ENCODE measurements at places on chromosomes 5 and 9.
A peak's percentile ranks its signal among the peaks of the same experiment; 100 is the strongest.

GRCh38 chr9:114718801-114719221, 36.8 kb upstream of the TEX48 start:
- no peak for DNase-seq

- DNase-seq: no peak
Observed at GRCh38 chr5:90557871-90558270, 726 bp upstream of the ADGRV1 start.

DNA sequence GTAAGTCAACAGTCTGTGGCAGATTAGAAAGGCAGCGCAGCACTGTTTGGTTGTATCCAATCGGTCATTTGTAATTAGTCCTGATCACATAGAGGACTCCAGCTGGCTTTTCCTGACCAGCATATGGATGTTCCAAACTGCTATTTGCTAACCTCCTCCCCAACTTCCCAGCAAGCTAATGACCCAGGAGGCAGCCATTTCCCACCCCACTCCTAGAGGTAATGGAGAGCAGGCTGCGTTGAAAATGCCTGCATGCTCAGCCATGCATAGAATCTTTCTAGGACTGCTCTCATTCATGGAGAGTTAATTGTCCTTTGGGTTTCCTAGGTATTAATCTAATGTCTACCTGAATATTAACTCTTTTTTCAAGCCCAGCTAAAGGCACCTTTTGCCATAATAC, 850.6 kb upstream of the WWC1 start:
- no peak for DNase-seq

DNA sequence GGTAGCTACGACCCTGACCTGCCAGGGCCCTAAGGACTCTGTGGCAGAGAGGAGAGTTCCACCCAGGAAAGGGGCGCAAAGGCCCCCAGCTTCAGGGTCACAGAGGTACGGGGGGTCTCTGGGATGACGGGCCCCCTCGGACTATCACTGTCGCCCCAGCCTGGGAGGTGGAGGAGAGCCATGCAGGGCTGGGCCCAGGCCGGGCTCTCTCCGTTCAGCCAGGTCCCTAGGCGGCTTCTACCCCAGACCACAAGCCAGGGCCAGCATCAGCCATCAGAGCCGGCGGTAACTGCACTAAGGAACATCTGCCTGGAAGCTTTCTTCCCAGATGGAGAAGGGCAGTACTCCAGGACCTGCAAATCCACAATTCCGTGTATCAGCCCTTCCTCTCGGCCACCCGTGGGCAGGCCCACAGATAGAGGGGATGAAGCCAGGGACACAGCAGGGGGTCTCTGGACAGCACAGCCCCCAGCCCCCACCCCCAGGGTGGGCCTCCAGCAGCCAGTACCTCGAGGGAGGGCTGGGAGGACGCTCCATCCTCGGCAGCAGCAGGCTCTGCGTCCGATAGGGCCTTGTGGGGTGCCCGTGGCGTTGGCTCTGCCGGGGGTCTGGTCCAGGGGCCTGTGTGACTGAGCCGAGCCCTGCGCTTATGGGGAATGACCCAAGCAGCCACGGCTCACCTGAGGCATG, 38.4 kb downstream of the NACC2 start:
- no peak for DNase-seq

GRCh38 chr9:126366366-126367011, 39.9 kb downstream of the MVB12B start:
- no peak for DNase-seq

DNA sequence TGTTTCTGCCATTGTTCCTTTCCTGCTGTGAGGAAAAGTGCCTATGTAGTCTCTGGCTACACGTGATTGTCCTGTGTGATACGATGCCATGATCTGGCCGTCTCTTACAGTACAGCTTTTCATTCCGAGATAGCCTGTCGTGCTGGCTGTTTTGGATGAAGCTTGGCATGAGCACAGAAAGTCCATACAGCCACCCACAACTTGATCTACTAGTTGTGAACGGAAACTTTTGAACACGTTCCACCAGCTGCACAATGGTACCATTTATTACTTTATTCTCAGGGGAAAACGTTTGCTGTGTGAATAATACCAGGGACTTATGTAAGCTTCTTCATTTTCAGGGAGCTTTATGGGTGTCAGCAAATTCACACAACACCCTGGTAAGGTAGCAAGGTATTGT, 217.6 kb upstream of the ANKRD55 start:
- DNase-seq: no peak

GRCh38 chr5:177405805-177406204, 3.6 kb downstream of the F12 start:
- no peak for DNase-seq

DNA sequence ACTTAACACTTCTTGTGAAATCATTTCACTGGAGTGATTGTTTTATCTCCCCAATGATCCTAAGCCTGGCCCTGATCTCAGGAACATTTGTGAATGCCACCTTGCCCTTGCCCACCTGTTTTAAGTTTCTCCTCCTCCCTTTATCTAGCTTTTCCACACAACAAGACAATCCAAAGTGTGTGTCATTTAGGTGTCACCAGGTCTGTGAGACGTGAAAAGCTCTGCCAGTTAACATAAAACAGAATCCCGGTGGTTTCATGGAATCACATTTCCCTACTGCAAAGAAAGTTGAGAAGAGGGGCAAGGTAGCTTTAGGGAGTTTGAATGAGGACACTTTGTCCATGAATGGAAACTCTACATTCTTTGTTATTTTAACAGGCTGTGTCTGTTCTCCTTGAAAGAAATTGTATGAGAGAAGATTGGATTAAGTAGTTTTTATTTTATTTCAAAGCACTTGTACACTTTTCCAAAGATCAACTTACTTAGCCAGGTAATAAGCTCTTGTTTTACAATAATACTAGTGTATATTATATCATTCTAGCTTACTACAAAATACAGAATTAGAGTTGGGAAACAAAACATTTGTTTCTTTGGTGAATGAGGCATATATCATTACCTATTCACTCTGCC, 239.0 kb downstream of the ISL1 start:
- DNase-seq: no peak

- no peak for DNase-seq
Observed at GRCh38 chr5:125142458-125142857, 396.0 kb upstream of the ZNF608 start.

DNA sequence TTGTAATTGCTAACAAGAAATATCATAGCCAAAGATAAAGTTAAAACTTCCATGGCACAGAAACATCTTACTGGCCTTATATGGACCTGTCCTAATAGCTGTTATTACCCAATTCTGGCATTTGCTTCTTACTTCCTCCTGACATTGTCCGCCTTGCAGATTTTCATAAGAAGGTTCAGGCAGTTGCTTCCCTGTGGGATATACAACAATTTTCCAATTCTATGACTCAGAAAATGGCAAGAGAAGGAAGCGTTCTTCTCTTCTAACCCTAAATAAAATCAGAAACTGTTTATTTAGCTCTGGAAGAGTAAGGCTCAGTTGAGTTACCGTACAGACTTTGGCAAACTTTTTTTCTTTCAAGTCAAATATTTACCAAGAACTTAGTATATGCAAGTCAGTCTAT, 1.7 kb downstream of the PRKAA1 start:
- DNase-seq: no peak

DNA sequence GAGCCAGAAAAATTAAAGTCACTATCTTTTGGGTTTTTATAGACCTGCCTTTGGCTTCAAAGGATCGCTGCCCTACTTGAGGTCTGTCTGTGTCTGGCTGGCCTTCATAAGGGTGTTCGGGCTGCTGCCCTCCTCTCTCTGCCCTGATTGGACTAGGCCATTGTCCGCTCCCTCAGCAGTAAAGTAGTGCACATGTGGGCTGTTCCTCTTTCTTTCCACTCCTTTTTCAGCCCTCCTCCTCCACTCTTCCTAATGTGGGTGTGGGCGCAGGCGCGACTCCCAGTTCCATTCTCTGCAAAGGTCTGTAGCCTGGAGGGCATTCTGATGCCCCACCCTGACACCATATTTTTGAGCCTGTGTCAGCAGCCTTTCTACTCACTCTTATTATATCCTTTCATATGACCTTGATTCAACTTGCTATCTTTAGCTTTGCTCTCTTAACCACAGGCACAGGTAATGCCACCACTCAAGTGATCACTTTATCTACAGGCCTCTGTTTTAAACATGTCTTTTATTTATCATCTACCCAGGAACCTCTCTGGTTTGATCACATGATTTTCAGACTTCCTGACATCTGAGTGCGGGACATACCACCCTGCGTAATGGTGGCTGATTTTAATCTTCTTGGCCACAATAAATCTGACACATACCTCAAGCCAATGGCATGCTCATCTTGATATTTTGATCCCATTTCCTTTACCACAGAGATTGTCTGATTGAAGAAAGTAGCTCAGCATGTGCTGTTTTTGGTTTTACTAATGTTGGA, 144.5 kb downstream of the AOPEP start:
- DNase-seq: peak; percentile 59

DNA sequence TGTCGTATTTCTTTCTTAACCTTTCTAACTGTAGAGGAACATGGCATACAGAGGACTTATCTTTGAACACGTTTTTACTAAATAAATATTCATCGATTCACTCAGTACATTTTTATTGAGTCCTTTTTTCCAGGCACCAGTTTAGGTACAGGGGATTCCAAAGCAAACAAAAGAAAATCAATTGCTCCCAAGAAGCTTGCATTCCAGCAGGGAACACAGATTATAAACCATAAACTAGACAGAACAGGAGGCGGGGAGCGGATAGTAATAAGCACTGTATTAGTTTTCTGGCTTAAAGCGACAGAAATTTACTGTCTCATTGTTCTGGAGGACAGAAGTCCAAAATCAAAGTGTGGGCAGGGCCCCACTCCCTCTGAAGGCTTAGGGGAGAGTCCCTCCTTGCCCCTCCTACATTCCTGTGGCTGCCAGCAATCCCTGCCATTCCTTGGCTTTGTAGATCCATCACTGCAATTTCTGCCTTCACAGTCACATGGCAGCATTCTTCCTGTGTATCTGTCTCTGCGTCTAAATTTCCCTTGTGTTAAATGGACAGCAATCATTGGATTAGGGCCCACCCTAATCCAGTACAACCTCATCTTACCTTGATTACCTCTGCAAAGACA, 115.5 kb downstream of the COL23A1 start:
- no peak for DNase-seq

- DNase-seq: no peak
Observed at GRCh38 chr9:4108754-4109465, 191.0 kb downstream of the GLIS3 start.

GRCh38 chr9:109704546-109704945, 75.5 kb upstream of the PALM2AKAP2 start:
- no peak for DNase-seq

DNA sequence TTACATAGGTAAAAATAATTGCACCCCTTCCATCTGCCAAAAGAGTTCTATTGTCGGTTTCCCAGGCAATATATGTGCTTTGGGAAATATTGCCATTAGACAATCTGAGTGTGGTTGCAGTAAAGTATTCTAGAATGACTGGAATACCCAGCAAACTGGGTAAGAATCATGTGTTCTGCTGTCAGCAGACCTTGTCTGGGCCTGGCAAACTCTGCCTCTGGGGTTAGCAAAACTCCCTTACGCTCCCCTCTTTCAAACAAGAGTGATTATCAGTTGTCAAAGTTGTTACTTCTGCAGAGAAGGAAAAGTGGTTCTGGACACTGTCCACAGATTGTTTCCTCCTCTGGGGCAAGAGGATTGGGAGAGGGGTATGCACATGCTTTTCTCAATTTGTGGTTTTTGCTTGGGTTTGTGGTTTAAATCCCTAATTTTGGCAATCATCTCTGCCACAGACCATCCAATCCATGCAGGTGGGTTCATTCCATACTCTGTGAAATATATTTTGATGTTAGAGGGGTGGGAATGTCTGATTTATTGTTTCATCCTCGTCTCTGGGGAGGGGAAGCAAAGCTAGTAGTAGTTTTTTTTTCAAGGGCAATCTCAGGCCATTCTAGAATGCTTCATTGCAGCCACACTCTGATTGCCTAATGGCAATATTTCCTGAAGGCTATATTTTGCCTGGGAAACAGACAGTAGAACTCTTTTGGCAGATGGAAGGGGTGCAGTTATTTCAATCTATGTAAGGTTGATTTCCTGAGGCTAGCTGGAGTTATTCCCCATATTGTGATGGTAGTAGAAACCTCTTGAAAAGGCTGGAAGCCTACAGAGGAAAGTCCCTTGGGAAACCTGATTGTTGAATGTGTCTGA, 24.0 kb upstream of the TNFSF15 start:
- no peak for DNase-seq

DNA sequence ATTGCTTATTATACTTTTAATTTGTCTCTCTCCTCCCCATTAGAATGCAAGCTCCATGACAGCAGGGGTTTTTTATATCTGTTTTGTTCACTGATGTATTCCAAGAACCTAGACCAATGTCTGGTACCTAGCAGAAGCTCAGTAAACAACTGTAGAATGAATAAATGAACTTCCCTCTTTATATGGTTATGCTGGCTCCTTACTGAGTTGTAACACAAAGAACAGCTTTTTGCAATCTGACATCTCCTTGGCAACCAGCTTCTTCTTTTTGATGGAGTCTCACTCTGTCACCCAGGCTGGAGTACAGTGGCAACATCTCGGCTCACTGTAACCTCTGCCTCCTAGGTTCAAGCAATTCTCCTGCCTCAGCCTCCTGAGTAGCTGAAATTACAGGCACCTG, 13.6 kb downstream of the TRMO start:
- DNase-seq: no peak

- no peak for DNase-seq
Observed at GRCh38 chr9:129494113-129494789, 126.7 kb downstream of the C9orf50 start.

DNA sequence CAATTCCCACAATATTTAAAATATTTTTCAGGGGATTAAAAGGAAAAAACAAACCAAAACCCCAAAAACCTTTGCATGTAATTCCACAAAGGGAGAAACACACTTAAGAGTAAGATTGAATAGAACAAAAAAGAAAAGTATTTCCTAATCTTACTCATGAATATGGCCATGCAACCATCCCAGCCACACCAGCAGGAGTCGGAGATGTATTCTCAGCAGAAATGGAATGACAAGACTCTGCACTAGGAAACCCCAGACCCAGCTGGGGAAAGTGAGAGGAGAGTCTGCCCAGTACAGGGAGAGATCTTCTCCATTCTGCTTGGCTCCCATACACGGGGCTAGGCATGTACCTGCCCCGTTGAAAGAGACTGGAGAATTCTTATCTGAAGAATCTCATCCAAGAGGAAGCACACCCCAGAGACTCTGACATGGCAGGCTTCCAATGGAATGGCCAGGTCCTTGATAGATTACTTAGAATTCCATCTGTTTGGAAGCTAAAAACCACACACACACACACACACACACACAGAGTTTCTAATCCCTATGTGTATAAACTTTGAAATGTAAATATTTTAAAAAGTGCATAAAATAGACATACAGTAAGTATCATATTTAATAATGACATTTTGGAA, 118.8 kb downstream of the GADD45G start:
- no peak for DNase-seq

GRCh38 chr5:124941051-124942049, 194.9 kb upstream of the ZNF608 start:
- no peak for DNase-seq

GRCh38 chr5:171578829-171579491, 159.5 kb downstream of the FGF18 start:
- no peak for DNase-seq

GRCh38 chr5:2913281-2913680, 161.8 kb upstream of the IRX2 start:
- DNase-seq: no peak
